NCI-H1417 treated with DMSO at 0.1 percent for 48 hours (cell line): ENCODE measurements at places on chromosomes 1 and 21.
A peak's percentile ranks its signal among the peaks of the same experiment; 100 is the strongest.

DNA sequence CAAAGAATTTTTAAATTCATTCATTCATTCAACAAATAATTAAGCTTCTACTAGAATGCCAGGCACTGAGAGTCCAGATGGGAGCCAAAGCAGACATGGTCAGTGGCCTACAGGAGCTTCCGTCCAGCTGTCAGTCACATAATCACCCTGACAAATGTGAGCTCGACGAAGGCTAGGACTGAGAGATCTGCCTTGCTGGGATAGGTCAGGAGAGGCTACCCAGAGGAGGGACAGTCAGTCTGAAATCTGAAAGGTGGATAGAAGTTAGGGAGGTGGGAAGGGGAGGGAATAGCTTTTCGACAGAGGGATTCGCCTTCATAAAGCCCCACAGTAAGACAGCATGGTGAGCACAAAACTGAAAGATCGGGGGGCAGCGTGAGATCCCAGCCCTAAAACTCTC is 8.3 kb downstream of the EPHX1 start:
- no peak for DNase-seq

DNA sequence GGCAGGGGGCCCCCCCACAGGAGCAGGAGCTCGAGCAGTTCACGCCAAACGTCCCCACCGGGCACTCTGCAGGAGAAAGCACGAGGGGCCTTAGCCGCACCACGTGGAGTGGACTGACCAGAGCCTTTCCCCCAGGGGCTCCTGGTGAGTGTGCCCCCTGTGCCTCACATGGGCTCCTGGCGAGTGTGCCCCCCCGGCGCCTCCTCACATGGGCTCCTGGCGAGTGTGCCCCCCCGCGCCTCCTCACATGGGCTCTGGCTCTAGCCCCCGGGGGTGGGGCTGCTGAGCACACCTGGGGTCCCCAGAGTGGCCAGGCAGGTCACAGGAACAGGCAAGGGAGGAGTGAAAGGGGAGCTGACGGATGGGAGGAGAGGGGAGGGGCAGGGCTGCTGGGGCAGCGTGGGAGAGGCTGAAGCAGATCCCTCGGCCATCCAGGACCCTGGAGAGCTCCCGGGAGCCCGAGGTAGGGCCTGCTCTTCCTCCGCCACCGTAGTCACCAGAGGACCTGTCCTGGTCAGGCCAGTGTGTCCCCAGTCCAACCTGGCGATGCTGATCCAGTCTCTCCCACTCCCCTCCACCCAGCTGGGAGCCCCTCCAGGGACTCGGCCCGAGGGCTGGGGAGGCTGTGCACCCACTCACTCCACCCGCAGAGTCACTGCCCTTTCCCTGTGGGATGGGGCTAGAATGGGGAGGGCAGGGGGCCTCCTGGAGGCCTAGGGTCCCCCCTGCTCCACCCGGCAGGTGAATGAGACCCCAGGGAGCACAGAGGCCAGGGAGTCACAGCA is 47.6 kb downstream of the ARHGEF16 start:
- no peak for DNase-seq

GRCh38 chr1:66168467-66168887 is 365.5 kb upstream of the SGIP1 start:
- DNase-seq: no peak

- DNase-seq: no peak
These were observed 147.7 kb upstream of the ARHGEF16 start for GRCh38 chr1:3306583-3307291.

DNA sequence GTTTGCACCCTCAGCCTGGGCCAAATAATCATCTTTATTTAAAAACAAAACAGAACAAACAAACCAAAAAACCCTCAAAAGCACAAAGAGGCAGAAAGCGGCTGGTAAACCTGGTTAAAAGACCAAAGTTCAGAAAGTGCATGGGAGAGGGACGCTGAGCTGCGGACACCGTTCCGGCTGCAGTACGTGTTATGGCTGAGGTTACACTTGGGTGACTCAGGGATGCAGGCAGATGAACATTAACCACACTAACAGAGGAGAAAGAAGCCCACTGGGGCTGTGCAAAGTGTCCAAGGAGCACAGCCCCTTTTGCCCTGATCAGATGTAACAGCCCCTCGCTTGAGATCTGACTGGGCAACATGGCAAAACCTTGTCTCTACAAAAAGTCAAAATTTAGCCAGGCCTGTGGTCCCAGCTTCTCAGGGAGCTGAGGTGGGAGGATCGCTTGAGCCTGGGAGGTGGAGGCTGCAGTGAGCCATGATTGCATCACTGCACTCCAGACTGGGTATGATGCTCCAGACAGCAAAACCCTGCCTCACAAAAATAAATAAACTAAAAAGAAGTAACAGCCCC is 28.3 kb downstream of the GPR157 start:
- DNase-seq: no peak

DNA sequence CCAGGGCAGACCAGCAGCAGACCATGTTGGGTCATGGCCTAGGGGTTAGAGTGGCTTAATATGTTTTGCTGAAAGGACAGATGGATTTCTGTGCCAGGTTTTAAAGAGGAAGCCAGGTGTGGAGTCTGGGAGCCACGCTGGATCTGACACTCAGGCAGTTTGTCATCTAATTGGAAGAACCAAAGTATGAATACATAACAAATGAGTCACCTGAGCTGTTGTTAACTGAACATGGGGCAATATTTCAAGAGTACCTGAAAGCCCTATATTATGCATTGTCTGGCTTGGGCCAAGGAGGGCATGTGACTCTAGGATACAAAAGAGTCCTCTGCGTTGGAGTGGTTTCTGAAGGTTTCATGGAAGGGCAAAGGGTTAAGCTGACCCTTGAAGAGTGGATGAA is 70.6 kb downstream of the LMO4 start:
- DNase-seq: no peak

DNA sequence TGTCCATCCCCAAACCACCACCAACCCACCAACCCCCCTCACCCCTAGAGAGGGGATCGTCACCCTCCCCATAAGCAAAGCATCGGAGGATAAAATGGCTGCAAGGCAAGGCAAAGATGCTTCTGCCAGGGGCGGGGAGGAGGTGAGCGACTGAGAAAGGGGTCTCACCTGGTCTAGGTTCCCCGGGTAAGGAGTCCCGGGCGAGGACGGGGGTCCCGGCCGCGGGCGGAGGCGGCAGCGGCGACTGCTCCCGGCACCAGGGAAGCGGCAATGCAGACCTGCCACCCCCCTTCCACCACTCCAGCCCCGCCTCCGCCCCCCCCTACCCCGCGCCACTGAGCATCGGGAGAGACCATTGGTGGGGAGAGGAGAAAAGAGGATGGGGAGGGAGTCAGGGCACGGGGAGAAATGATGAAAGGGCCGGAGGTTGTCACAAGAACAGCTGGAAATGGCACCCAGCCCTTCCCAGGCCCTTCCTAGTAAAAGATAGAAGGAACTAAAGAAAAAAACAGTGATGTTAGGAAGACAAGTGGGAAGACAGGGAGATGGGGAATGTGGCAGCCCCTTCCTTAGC is at the start of gene SV2A:
Gene SV2A, minus strand, starts transcription at position 274 of the 574 bp plus-strand sequence. CDS start 4,004 bp downstream, outside the sequence.
- peak; percentile 28 for DNase-seq

DNA sequence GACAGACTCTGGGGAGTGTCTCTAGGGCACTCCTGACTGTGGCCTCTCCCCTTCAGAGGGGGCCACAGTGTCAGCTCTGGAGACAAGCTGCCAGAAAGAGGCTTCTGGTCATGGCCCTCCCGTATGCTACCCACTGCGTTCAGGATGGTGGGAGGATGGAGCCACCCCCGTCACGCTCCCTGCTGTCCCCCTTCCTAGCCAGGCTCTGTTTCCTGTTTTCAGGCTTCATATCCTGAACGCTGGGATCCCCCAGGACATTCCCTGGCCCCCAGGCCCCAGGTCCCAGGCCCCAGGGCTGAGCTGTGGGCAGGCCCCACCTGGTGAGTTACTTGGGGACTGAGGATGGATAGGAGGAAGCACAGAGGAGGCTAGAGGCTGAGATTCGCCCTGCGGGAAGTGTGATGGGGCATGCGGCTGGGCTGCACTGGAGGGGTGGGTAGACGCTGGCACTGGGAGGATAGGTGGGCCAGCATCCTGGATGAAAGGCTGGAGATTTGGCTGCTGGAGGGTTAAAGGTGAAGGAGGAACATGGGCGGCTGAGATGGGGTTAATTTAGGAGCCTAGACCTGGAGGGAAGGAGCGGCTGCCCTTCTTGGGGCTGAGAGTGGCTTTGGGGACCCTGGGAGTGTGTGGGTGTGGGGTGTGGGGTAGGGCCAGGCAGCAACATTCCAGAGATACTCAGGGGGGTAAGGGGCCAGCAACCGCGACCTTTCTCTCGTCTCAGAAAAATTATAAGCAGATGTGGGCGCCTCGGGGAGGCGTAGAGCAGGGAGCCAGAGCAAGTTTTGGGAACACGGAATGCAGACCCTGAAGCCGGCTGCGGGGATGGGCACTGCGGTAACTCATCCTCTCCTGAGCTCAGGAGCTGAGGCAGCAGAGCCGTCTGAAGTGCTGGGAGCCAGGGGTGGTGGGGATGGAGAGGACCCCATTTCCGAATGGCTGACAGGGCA is 8.7 kb downstream of the PEAR1 start:
- no peak for DNase-seq

- no peak for DNase-seq
These were observed 354.0 kb upstream of the RGS18 start for GRCh38 chr1:191804311-191804710.

GRCh38 chr1:193325771-193326170 is 139.4 kb upstream of the B3GALT2 start:
- DNase-seq: no peak

DNA sequence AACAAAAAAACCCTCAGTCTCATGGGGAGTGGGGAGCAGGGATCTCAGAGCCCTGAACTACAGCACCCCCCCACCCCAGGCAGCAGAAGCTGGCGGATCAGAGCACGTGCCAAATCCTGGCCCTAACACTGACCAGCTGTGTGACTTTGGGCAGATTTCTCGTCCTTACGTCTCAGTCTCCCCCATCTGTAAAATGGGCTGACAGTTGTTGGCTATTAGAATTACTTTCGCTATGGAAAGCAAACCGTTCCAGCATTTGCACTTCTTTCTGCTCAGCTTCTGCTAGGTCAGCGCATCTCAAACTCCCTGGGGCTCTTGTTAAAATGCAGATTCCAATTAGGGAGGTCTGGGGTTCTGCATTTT is 15.5 kb downstream of the TNFRSF8 start:
- no peak for DNase-seq

DNA sequence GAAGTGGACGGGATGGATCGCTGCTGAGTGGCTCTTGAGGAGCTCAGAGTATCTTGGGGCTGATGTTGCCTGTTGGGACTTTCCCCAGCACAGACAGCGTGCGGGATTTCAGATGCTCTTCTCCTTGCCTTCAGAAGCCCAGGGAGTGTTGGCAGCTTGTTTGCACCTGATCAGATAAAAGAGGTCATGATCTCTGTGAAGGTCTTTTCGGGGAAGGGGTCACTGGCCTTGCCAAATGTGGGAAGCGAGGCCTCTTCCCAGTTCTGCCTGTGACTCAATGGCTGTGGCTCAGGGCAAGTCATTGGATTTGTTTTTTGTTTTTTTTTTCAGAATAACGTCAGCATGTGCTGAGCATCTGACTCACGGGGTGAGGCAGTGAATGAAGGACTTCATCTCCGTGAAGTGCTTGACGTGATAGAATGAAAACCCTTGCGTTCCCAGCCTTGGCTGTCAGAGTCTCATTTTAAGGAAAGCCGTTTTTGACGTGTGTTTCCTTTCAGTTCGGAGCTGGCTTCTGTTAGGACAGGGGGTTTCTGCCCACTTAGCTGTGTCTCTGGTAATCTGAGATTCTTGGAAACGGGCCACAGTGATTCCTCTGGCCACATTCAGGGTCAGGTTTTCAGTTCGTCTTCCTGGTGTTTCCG is 46.7 kb downstream of the GALNT2 start:
- no peak for DNase-seq

- no peak for DNase-seq
These were observed 220.0 kb downstream of the RERE start for GRCh38 chr1:8597455-8597854.

DNA sequence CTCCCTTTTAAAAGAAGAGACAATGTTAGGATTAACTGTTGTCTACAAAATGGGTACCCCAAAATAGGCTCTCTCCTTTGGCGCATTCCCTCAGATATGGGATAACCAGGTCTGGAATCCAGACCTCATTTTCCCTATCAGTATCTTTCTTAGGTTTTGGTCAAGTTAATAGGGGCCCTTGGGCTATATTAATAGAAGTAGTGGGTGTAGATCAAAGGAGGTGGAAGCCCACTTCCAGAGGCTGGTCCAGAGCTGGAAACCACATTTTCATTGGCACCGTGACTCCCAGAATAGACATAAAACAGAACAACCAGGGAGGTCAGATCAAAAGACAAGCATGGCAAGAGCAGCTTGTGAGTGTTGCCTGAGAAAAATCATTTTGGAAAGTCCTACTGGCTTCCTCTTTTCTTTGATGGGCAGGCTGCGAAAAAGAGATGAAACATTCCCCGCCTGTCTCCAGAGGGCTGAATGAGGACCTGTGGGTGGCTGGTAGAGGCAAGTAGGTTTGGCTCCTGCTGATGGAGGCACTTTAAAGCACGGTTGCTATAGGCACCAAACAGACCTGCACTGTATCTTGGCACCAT is 25.8 kb upstream of the KIF21B start:
- no peak for DNase-seq

GRCh38 chr1:4396551-4396950 is 257.9 kb upstream of the AJAP1 start:
- no peak for DNase-seq

DNA sequence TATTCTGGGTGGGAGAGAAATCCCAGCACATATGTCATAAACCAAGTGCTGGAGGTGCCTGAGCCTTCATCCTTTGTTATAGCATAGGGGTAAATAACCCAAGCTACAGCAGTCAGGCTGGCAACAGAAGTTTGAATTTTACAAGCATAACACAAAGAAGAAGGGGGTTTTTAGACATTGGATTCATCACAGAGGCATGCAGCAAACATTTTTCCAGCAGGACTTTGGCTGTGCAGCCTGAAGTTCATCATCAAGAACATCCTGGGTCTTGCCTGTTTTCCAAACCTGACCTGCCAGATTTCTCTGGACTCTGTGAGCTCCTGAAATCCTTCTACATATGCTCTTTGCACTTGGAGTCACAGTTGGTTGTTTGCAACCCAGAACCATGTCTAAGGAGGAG is 16.2 kb downstream of the PTGER3 start:
- DNase-seq: no peak

- DNase-seq: no peak
These were observed 179.3 kb downstream of the VAV3 start for GRCh38 chr1:107785496-107786202.

- DNase-seq: peak; percentile 9
These were observed 30.5 kb upstream of the ACOT11 start for GRCh38 chr1:54517496-54517895.

DNA sequence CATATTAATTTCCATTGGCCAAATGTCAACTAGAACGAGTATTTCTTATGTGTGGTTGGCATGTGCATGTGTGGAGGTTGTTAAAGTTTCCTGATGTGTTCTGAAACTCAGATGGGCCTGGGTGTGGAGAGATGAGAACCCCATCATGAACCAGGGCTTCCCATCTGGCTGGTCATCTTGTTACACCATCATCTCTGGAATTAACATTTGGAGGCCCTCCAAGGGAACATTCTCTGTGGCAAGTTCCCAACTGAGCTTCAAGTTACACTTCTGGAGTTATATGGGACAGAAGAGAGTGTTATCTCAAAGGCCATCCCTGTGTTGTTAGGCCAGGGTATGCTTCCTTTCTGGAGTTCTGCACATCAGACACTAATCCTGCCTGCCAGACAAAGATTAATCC is 183.6 kb downstream of the TTLL7 start:
- no peak for DNase-seq

GRCh38 chr1:188194916-188195315 is 1366.2 kb downstream of the PLA2G4A start:
- no peak for DNase-seq
